ENCODE measurements at places on chromosomes 13 and 19.

DNA sequence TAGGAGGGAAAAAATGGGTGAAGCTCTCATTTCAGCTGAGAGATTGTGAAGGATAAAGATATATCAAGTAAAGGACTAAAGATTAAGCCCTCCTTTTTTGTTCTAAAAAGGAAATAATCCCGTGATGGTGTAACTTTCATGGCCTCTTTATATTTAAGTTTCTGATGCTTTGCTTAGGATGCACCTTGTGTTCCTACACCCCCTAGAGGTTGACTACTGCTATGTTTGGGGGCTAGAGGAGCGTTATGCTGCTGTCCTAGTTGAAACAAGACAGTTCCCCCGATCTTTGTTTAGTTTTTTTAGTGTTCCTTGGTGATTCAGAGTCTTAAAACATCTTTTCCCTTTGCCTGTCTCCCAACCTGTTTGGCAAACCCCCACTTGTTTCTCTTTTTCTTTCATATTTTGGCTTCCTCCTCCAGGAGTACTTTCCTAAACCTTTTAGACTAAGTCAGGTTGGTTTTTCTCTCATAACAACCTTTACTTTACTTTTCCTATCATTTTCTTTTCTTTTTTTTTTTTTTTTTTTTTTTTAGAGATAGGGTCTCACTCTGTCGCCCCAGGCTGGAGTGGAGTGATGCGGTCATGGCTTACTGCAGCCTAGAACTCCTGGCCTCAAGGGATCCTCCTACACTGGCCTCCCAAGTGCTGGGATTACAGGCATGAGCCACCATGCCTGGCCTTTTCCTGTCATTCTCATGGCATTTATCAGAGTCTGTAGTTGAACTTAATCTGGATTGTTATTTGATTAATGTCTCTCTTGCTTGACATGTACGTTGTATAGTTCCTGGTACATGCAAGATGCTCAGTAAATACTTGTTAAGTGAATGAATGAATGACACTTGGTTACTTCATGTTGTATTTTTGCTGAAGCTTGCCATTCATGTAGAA is 2.8 kb downstream of the UBA2 start:
- DNase-seq = peak; percentile 20

DNA sequence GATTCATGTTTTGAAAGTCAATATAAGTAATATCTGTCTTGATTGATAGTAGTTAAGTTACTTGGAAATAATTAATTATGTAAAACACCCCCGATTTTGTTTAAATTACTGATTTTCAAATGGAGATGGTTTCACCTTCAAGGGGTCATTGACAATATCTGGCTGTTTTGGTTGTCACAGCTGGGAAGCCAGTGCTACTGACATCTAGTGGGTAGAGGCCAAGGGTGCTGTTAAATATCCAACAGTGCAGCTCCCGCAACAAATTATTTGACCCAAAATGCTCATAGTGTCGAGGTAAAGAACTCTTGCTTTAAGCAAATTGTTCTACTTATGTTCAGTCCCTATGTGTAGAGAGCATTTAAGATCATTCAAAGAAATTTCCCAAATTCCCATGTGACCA is 50.6 kb upstream of the PCDH20 start:
- no peak for DNase-seq

DNA sequence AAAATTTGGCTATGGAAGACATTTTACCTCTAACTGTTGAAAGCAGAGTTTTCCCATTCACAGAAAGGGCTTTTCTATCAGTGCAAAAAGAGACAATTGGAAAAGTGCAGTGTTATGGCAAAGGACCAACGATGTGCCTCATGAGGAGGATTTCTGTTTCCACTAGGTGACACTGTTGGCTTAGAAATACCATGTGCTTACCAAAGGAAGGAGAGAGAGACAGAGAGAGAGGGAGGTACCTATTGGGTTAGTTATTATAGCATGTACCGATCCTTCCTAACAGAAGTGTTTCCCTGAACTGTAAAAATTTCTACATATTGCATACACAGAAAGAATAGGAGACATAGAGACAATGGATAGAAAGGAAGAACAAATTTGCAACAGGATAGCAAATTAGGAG is 23.9 kb upstream of the PSG4 start:
- DNase-seq = no peak

- no peak for DNase-seq
Observed at GRCh38 chr13:84296401-84296800, 414.1 kb upstream of the SLITRK1 start.

- DNase-seq = no peak
Observed at GRCh38 chr19:40808021-40808325, 9.0 kb downstream of the EGLN2 start.

GRCh38 chr13:73092829-73093228 is 34.0 kb downstream of the KLF5 start:
- no peak for DNase-seq

DNA sequence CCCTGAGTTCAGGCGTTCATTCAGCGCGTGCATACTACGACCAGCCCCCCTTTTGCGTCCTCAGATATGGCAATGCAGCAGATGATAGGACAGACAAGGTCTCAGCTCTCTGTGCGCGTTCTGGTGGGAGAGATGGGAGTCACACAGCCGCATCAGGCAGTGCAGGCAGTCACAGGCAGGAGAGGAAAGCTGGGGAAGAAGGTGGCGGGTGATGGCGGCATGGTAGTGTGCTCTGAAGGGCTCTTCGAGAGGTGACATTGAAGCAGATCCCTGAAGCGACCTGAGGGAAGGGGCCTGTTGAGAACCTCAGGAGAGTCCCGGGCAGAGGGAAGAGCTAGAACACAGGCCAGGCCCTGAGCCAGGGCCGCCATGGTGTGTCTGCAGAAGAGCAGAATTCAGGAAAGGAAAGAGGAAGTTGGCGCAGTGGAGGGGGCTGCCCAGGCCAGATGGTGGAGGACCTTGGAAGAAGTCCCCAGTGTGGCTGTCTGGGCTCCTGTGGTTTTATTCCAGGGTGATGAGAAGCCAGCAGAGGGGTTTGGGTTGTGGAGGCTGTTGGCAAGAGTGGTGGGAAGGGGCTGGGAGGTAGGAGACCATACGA is 3.5 kb downstream of the USF2 start:
- no peak for DNase-seq

GRCh38 chr13:99969919-99970650 is 1.5 kb downstream of the ZIC5 start:
- no peak for DNase-seq

Measured in astrocyte of the cerebellum (primary cell).